Osteocyte (in vitro differentiated cells): ENCODE measurements at places on chromosomes 5 and 9. TPM values are rescaled to one million over a fixed set of nuclear protein-coding genes. Genes with fewer than 3 reads are reported as not detected.

DNA sequence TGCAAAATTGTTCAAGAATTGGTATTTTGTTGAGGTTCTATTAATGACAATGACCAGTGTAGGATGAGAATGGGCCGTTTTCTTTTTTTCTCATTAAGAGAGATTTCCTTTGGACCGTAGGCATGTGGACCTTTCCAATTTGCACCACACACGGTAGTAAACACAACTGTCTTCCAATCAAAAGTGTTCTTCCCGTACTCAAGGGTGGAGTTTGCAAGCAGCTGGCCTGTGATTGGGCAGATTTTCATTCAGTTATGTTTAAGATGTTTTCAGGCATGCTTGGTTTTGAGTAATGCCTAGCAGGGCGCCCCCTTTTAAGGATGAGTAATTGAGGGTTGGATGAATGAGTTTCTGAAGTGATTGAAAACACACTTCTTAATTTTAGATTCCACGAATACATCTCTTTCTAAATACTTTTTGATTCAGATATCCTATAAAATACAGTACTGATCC lies 2.5 kb downstream of the KDM3B start:
- no peak for DNase-seq

- no peak for DNase-seq
Measured at GRCh38 chr5:174433098-174433497, 291.3 kb upstream of the MSX2 start.

GRCh38 chr9:91182429-91183225 lies 179.1 kb downstream of the AUH start:
- peak; percentile 21 for DNase-seq

DNA sequence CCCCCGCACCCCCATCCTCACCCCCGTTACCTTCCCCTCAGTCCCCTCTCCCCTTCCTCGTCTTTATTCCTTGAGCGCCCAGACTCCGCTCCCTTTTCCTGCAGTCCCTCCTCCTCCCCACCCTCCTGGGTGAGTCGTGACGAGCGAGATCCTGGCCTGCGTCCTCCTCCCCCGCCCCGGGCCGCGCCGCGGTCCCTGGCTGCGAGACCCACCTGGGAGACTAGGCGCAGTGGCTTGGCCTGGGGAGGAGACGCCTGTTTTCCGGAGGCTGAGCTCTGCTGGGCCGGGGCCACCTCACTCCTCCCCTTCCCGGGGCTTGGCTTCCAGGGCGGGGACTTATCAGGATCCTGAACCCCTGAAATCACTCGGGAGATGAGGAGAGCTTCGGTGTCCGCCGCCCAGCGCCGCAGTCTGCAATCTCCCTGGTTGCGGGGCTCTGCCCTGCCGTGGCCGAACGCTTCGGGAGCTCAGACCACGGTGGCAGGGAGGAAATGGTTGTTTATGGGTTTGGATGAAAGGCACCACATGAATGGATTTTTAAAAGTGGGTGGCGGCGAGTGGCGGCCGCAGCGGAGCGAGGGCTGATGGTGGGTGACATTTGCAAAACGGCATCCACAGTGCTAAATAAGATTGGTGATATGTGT lies 984 bp downstream of the STXBP1 start:
- DNase-seq, result peak; percentile 86

- peak; percentile 80 for DNase-seq
Measured at GRCh38 chr5:1288439-1289335, 6.2 kb downstream of the TERT start.

GRCh38 chr5:169744336-169744735 lies 107.3 kb downstream of the DOCK2 start:
- DNase-seq, result no peak

DNA sequence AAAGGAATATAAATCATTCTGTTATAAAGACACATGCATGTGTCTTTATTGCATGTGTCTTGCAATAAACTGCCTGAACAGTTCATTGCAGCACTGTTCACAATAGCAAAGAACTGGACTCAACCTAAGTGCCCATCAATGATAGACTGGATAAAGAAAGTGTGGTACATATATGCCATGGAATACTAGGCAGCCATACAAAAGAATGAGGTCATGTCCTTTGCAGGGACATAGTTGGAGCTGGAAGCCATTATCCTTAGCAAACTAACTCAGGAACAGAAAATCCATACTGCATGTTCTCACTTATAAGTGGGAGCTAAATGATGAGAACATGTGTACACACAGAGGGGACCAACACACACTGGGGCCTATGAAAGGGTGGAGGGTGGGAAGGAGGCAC lies 63.7 kb upstream of the CHD1 start:
- no peak for DNase-seq

DNA sequence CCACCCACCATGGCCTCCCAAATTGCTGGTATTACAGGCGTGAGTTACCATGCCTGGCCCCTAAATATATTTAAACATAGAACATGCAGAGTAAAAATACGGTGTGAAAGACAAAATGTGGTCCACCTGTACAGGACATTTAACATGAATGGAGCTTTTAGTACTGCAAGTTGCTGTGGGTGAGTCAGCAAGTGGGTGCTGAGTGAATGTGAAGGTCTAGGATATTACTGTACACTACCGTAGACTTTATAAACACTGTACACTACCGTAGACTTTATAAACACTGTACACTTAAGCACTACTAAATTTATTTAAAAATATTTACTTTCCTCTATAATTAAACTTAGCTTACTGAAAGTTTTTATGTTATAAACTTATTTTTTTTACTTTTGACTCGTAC lies 317.8 kb downstream of the PRDM9 start:
- DNase-seq, result no peak

DNA sequence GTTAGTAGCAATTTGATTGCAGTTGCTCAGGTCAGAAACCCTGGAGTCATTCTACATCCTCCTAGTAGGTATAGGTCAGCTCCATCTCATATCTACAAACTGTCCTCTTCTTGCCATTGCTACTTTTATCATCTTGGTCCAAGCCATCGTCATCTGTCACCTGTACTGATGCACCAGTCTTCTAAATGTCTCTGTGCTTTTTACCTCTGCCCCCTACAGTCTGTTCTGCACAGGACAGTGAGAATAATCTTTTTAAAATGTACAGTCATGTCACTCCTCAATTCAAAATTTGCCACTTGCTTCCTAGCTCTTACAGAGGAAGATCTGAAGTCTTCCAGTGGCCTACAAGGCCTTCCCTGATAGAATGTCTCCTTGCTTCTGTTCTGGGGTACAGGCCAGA lies 6.8 kb downstream of the NNT start:
- no peak for DNase-seq

- no peak for DNase-seq
Measured at GRCh38 chr5:66066826-66067225, 77.3 kb upstream of the SREK1 start.

- DNase-seq, result no peak
Measured at GRCh38 chr5:126124706-126125345, 298.4 kb upstream of the GRAMD2B start.

DNA sequence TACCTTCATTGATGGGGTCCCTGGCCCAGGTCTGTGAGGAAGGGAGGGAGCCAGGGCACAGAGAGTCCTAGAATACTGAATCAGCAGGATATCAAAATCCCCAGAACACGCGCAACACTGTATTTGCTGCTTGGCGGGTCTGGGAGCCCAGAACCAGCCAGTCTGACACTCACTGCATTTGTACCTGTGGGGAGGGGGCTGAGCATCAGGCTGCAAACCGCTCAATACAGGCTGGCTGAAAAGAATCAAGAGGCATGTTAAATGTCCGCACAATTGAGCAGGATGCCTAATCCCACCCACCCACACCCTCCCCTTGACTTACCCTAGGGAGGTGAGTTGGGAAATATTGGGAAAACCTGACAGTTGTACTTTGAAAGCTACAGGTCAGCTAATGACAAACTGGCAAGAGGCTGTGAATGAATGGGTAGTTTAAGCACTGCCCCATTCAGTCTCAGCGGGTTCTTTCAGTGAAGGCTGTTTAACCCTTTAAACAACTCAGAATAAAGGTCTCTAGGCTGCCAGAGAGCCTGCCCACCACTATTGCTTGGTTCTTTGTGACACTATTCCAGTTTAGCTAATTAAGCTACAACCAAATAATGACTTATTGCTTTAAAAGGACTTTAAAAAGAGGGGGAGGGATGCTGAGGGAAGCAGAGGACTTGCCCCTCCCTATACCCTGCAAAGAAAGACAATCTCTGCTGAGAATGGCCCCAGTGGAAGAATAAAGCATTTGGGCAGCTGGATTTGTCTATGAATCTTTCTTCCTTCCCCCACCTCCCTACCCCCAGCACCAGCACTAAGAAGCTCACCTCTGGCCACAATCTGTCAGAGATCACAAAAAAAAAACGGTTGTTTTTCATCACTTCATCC lies 5.0 kb downstream of the SPRY4 start:
- no peak for DNase-seq

- no peak for DNase-seq
Measured at GRCh38 chr5:72633649-72634048, 126.4 kb upstream of the ZNF366 start.

- no peak for DNase-seq
Measured at GRCh38 chr9:79565245-79565644, 6.5 kb upstream of the TLE4 start.

GRCh38 chr5:150765799-150766169 lies 7.0 kb upstream of the DCTN4 start:
- no peak for DNase-seq

DNA sequence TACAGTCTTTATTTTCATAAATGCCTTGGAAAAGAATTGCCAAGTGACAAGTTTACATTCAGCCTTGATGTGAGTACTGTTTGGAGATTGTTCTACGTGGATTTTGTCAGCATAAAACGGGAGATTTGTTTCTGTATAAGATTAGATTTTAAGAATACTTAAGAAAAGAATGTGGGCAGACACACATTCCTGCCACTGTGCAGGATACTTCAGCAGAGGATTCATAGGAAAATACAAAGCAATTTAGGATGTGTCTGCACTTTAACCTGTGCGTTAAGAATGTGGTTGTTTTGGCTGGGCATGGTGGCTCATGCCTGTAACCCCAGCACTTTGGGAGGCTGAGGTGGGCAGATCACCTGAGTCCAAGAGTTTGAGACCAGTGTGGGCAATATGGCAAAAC lies 37.2 kb downstream of the GPR107 start:
- no peak for DNase-seq

Gene PLAC8L1
- 1.4 and 2.1 TPM in 2 replicates for total RNA-seq

Gene POU5F2
- 1.0 and 1.2 TPM in 2 replicates for total RNA-seq

Gene SLC6A19
- not detected in 2 replicates for total RNA-seq

Gene SLC6A7
- not detected in 2 replicates for total RNA-seq

Gene TAF9
- 66.9 and 69.3 TPM in 2 replicates for total RNA-seq

Gene HAPLN1
- 114 and 124 TPM in 2 replicates for total RNA-seq

Gene SLC6A3
- not detected in 2 replicates for total RNA-seq
